ENCODE measurements at places on chromosomes 12 and 14. TPM values are rescaled to one million over a fixed set of nuclear protein-coding genes. Genes with fewer than 3 reads are reported as not detected.
A peak's percentile ranks its signal among the peaks of the same experiment; 100 is the strongest.

DNA sequence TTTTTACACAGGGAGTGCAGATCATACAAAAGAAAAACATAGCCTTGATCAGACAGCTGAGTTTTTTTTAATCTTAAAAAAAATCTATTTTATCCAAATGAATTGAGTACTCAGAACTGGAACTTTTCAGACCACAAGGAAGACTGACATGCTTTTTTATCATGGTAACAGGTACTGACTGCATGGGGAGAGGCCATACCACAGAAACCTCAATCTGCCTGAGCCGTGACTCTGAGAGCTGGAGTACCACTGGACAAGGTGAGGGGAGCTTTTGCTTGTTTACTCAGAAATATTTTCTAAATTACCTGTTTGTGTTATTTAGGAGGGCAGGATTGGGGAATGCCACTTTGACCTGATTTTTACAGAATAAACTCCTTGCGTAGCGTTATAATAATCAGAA lies 143.9 kb downstream of the ALX1 start:
- no peaks in the 10 kb centered on the region for H3K36me3 ChIP-seq
- H3K27ac ChIP-seq: no peak overlapping the region
- no peaks in the 10 kb centered on the region for H3K4me1 ChIP-seq
- no peak overlapping the region for H3K4me3 ChIP-seq
- H3K27me3 ChIP-seq: no peaks in the 10 kb centered on the region

AQP6 gene
- not detected for total RNA-seq

SYCP3 gene
- not detected for total RNA-seq

- peaks cover 15% of the 10 kb centered on the region for H3K4me1 ChIP-seq
- no peak overlapping the region for H3K4me3 ChIP-seq
- H3K27me3 ChIP-seq: peaks cover 25% of the 10 kb centered on the region
- no peak overlapping the region for H3K27ac ChIP-seq
- no peaks in the 10 kb centered on the region for H3K36me3 ChIP-seq
These were observed 4.4 kb upstream of the ZBTB39 start for GRCh38 chr12:57010627-57011247.

DNA sequence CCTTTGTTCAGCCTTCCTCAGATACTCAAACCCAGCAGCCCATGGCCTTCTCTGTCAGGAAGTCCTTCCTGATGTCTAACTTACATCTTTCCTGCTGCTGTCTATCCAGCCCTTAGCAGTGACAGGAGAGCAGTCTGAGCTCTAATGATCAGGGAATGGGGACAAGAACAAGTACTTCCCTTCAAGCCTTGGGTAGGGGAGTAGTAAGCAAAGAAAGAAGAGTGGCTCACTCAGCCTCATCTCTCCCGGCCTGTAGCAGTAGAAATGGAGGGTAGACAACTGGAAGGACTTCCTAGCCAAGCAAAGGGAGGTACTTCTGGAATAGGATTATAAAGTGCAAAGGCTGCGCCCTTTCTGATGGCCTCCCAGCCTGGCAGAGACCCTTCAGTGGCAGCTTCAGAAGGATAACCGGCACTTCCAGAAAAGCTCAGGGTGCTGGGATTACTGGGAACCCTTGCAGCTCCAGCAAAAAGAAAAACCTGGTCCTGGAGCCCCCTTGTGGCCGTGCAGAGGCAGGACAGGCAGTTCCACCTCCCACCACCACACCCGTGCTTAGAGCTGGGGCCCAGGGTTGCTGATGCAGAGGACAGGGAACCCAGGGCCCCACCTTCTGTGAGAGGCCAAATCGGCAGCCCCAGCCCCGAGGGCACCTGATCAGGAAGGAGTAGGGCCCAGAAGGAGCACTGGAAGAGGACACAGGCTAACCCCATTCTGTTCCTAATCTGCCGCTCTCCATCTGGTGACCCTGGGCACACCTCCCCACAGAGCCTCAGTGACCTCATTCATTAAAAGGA lies 12.4 kb upstream of the SMUG1 start:
- no peak overlapping the region for H3K4me3 ChIP-seq
- DNase-seq: peak; percentile 65
- H3K27ac ChIP-seq: no peak overlapping the region
- H3K36me3 ChIP-seq: no peaks in the 10 kb centered on the region
- no peaks in the 10 kb centered on the region for H3K27me3 ChIP-seq
- peaks cover 9% of the 10 kb centered on the region for H3K4me1 ChIP-seq

DNAJC22 gene
- total RNA-seq: 27.7 TPM

TSPAN9 gene
- total RNA-seq: 13.2 TPM

SLC6A15 gene
- 0.07 TPM for total RNA-seq

DNA sequence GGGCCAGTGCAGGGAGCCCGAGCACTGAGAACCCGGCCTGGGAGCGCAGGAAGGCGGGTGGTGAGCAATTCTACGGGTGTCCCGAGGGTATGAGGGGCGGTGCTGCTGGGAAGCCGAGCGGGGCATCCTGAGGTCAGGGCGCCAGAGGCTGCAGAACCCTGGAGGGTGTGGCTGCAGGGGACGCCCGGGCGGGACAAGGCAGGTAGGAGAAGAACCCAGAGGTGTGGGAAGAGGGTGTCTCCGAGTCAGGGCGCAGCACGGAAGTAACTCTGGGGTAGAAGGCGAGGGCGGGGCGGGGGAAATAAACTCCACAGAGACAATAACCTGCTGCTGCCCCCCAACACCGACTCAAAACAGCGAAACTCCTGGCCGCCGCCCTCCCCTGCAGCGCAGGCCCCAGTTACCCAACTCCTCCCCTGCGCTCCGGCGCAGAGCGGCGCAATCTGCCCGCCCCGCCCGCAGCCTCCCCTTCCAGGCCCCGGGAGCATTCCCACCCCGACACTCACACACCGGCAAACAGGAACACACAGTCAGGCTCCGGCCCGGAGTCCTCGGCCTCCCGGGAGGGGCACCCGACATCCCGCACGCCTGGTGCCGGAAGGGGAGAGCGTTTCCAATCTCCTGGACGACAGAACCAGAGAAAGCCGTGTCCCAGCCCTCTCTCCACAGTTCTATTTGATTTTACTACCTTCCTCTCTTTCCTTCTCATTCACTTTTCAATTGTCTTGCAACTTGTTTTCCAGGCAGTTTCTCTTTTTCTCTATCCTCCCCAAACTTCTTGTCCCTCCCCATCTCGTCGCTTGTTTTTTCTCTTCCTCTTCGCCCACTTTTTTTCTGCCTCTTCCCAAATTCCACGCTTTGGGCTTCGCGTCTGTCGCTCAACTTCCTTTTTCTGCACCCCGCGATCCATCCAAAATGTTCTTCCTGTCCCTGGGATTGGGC lies 2.4 kb downstream of the HRK start:
- H3K4me1 ChIP-seq: peaks cover 14% of the 10 kb centered on the region
- no peak for DNase-seq
- no peaks in the 10 kb centered on the region for H3K36me3 ChIP-seq
- peak overlapping the region; percentile 61 for H3K4me3 ChIP-seq
- peak overlapping the region; percentile 38 for H3K27ac ChIP-seq

CMAS gene
- 36.1 TPM for total RNA-seq

SNAPC1 gene
- 8.2 TPM for total RNA-seq

TDG gene
- total RNA-seq: 23.9 TPM

DNA sequence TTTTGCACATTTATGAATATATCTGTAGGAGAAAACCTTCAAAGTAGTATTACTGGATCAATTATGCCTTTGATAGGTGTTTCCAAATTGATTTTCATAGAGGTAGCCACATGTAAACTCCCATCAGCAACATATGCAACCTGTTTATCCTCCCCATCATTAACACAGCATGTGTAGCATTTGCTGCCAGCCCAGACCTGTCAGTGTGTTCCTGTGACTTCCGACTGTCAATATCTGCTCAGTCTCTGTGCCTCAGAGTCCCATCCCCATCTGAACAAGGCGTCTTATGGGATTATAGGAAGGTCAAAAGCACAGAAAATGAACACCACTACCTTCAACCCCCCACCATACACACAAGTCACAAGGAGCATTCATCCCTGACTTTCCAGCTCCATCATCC lies 9.5 kb upstream of the CAPRIN2 start:
- no peaks in the 10 kb centered on the region for H3K36me3 ChIP-seq
- DNase-seq: no peak

DNA sequence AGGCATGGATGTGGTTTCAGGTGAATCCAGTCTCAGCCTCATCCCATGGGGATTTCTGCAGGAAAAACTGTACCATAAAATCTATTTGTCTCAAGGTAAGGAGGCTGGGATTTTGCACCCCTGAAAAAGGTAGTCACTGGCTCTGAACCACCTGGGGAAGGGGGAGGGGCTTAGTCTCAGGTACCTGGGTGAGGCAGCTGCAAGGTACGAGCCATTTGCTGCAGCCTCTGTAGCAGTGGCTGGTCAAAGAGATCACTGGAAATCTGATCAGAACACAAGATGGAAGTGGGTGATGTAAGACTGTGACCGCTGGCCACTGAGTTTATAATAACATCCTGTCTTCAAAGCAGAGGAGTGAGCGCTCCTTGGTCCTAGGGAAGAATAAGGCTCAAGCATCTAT lies 209.9 kb upstream of the NOS1 start:
- no peaks in the 10 kb centered on the region for H3K27me3 ChIP-seq
- no peak for DNase-seq
- H3K4me3 ChIP-seq: no peak overlapping the region
- H3K27ac ChIP-seq: no peak overlapping the region
- H3K4me1 ChIP-seq: no peaks in the 10 kb centered on the region
- H3K36me3 ChIP-seq: no peaks in the 10 kb centered on the region

DNA sequence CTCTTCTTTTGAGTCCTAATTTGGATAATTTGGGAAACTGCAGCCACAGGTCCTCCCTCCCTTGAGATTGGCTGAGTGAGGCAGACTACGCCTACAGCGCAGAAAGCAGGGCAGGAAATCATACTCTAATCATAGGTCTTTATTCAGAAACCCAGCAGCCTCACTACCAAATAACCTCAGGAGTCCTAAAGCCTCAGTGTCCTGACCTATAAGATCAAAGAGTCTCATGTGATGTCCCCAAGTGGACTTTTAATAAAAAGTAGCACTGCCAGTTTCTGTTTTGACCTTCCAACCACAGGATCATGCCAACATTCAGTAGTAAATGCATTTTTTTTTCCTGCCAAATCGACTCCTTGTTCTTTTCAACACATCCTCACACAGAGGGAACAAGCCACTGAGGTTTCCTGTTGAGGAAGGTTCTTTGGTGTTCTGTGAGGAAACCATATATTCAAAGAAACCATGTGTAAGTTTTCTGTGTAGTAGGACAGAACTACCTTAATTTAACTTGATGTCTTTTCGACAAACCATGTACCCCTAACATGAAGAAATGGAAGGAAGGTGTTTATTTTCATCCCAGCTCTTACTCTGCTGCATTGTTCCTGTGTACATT lies 72.2 kb downstream of the VCPKMT start:
- no peak overlapping the region for H3K4me3 ChIP-seq
- H3K4me1 ChIP-seq: peaks cover 51% of the 10 kb centered on the region
- H3K27me3 ChIP-seq: no peaks in the 10 kb centered on the region
- DNase-seq: no peak

DNA sequence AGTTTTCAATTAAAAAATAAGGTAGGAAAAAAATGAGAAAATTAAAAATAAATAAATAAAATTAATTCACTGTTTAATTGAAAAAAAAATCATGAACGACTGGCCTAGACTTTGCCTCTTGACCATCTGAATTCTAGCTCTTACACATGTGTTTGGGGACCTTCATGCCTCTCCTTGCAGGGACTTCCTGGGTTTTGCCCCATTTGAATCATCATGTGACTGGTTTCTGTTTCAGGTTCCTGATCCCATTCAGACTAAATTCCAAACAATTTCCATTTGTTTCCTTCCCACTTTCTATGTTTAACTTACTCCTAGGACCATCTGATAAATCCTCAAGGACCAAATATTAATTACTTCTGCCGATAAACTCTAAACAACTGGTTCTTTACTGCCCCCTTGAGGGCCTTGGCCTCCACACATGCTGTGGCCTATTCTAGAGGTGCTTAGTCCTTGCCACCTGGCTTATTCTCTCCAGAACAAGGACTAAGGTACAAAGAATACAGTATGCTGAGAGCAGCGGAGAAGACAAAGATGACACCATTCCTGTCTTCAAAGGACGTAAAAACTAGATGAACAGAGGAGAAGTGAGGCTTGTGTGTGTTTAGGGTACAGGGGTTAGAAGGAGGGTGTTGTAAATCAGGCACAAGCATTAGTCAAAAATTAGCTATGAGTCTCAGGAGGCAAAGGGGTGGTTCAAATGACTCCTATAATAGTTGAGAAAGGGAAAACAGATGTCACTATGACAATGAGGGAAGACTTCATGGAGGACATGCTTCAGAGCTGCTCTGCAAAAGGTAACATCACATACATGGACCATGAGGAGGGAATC lies 125.8 kb upstream of the AVPR1A start:
- H3K4me3 ChIP-seq: no peak overlapping the region
- no peaks in the 10 kb centered on the region for H3K27me3 ChIP-seq
- no peak overlapping the region for H3K27ac ChIP-seq
- no peaks in the 10 kb centered on the region for H3K4me1 ChIP-seq
- DNase-seq: peak; percentile 61
- H3K36me3 ChIP-seq: no peaks in the 10 kb centered on the region

GRCh38 chr12:2335109-2335508 lies 282.3 kb downstream of the CACNA1C start:
- H3K36me3 ChIP-seq: no peaks in the 10 kb centered on the region
- H3K4me1 ChIP-seq: peaks cover 74% of the 10 kb centered on the region
- H3K27me3 ChIP-seq: no peaks in the 10 kb centered on the region
- no peak overlapping the region for H3K27ac ChIP-seq

DNA sequence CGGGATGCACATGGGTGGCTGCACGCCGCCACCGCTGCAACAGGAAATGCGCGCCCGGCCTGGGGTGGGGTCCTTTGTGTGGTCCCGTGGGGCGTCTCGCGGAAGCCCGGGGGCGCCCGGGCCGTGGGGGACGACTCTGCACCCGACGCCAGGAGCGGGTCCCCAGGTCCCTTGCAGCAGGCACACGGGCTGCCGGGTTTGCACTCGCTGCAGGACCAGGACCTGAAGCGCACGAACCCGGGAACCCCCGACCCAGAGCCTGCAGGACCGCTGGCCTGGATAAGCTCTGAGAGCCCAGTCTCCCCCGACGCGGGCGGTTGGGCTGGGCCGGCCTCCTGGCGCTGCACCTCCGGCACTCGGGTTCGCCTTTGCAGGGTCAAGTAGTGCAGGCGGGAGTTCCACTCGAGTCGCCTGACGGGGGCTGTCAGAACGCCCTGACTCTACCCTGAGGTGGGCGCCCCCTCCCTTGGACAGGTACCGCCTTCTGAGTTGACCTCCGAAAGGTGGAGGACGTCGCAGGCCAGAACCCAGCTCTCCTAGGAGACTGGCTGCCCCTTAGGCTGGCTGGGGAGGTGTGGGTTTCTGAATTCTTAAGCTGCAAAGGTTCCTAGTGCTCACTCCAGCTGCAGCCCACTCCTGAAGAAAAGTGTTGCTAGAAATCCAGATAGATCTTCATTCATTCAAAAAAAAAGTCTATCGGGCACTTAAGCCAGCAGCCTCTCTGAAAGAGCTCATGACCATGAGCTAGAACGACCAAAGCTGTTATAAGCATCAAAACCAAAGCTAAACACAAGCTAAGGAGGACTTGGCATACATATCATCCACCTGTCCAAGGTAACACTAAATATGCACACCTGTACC lies 68.0 kb downstream of the RNF34 start:
- H3K36me3 ChIP-seq: no peaks in the 10 kb centered on the region
- H3K4me1 ChIP-seq: peaks cover 39% of the 10 kb centered on the region
- no peak for DNase-seq
- no peaks in the 10 kb centered on the region for H3K27me3 ChIP-seq

ABCC9 gene
- total RNA-seq: 0.05 TPM

TCL1B gene
- not detected for total RNA-seq

Data from HCT116 (cell line).